Gastroesophageal sphincter (tissue), 4 donors: ENCODE measurements at places on chromosomes 7 and 10. TPM values are rescaled to one million over a fixed set of nuclear protein-coding genes. Genes with fewer than 3 reads are reported as not detected.

GRCh38 chr10:120799849-120800248 lies 51.3 kb upstream of the WDR11 start:
- H3K36me3 ChIP-seq: no peaks in the 10 kb centered on the region
- H3K4me1 ChIP-seq: no peaks in the 10 kb centered on the region
- no peaks in the 10 kb centered on the region for H3K27me3 ChIP-seq
- H3K4me3 ChIP-seq: no peak overlapping the region
- no peak for ATAC-seq
- H3K27ac ChIP-seq: no peak overlapping the region

GRCh38 chr10:11437391-11438142 lies 173.9 kb downstream of the USP6NL start:
- H3K36me3 ChIP-seq: no peaks in the 10 kb centered on the region
- no peaks in the 10 kb centered on the region for H3K4me1 ChIP-seq
- H3K27me3 ChIP-seq: no peaks in the 10 kb centered on the region

DNA sequence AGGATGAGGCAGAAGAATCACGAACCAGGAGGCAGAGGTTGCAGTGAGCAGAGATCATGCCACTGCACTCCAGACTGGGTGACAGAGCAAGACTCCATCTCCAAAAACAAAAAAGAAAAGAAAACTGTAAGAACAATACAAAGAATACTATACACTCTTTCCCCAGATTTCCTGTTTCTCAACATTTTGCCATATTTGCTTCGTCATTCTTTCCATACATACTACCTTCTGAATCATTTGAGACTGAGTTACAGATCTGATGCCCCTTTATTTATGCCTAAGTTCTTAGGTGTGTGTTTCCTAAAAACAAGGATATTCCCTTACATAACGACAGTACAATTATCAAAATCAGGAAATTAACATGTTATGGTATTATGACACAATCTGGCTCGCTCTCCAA lies 168.4 kb upstream of the CELF2 start:
- no peak overlapping the region for H3K4me3 ChIP-seq
- peaks cover 4% of the 10 kb centered on the region for H3K4me1 ChIP-seq
- no peaks in the 10 kb centered on the region for H3K27me3 ChIP-seq
- H3K27ac ChIP-seq: no peak overlapping the region

DNA sequence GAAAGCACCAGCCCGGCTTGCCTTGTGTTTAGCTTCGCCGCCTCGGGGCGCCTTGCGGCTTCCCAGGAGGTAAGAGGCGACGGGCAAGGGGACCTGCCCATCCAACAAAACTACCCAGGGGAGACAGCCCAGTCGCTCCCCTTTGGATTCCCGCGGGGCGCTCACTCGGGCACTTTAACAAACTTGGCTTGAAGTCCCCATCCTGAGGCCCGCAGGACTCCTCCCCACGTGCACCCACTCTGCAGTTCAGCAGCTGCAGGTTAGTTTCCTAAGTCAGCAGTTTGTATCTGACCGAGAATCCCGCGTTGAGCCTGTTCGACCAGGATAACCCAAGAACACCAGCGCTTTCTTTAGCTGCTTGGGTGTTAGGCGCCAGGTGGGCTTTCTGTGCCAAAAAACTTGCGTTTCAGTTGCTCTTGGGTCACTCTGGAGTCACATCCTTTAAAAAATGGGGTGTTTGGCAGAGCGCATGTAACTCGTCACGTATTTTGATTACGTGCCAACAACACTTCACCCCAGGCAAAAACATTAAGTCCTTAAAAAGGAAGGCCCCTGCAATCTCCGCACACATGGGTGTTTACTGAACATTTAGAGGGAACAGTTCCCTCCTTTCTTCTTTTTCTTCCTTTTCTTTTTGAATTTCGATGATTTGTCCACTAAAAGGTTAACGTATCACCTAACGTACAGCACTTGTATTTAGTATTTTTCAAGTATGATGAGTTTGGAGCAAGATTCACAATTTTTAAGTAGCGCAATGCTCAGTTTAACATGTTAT lies 876 bp downstream of the DNAH11 start:
- peak overlapping the region; percentile 72 for H3K4me3 ChIP-seq
- peak overlapping the region; percentile 54 for H3K27ac ChIP-seq
- H3K4me1 ChIP-seq: no peaks in the 10 kb centered on the region
- peak; percentile 59 for ATAC-seq
- H3K27me3 ChIP-seq: peaks cover 14% of the 10 kb centered on the region
- H3K36me3 ChIP-seq: no peaks in the 10 kb centered on the region

Gene GDF2
- total RNA-seq: not detected

Gene CTAGE4
- 0.27 TPM for total RNA-seq

Gene ADIRF
- 205 TPM for total RNA-seq

Gene FAM25C
- total RNA-seq: not detected

Gene KCNH2
- total RNA-seq: 63.8 TPM

Gene NXPH1
- total RNA-seq: not detected

Gene CDK1
- 0.40 TPM for total RNA-seq
